NCI-H2171 treated with DMSO at 0.1 percent for 48 hours (cell line): ENCODE measurements at places on chromosomes 16 and 17.
A peak's percentile ranks its signal among the peaks of the same experiment; 100 is the strongest.

DNA sequence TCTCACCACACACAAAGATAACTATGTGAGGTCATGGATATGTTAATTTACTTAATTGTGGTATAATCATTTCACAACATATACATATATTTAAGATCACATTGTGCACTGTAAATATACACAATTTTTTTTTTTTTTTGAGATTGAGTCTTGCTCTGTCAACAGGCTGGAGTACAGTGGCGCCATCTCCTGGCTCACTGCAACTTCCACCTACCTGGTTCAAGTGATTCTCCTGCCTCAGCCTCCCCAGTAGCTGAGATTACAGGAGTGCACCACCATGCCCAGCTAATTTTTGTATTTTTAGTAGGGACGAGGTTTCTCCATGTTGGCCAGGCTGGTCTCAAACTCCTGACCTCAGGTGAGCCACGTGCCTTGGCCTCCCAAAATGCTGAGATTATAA is 11.5 kb upstream of the PRSS54 start:
- peak; percentile 16 for DNase-seq

DNA sequence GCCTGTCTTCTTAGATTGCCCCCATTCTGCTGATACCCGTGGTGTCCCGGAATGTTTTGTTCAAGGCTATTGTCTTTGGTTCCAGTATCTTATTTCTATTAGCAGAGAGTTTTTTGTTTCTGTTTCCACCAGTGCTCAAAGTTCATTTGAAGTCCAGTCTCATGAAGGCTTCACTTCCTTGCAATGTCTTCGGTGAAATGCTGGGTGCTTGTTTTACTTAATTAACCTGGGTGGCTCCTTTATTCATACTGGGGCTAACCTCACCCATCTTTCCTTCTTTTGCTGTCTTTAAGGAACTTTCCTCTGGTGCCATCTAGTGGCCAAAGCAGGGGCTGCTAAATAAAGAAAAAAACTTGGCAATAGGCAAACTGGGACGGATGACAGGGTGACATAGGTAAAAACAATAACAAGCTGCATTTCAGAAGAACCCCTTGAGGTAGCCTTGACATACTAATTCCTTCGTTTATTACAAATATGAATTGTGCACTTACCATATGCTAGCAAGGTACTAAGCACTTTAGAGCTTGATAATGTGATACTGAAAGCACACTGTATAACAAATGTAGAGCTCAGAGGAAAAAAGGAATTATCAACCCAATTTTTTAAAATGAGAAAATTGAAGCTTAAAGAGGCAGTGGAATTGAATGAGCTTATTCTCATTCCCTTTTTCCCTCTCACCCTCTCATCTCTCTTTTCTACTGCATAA is 2.8 kb upstream of the SMIM36 start:
- DNase-seq: peak; percentile 76

GRCh38 chr16:974001-974601 is 3.3 kb upstream of the LMF1 start:
- DNase-seq: no peak

- DNase-seq: no peak
Measured at GRCh38 chr17:17671369-17672129, 9.7 kb upstream of the RAI1 start.

GRCh38 chr17:30112794-30113193 is 3.8 kb upstream of the NSRP1 start:
- DNase-seq: no peak

- DNase-seq: peak; percentile 40
Measured at GRCh38 chr17:36183001-36183971, 6.8 kb upstream of the TBC1D3B start.
